Naive thymus-derived CD8-positive, alpha-beta T cell (primary cell): ENCODE measurements at places on chromosomes 12 and 14.

DNA sequence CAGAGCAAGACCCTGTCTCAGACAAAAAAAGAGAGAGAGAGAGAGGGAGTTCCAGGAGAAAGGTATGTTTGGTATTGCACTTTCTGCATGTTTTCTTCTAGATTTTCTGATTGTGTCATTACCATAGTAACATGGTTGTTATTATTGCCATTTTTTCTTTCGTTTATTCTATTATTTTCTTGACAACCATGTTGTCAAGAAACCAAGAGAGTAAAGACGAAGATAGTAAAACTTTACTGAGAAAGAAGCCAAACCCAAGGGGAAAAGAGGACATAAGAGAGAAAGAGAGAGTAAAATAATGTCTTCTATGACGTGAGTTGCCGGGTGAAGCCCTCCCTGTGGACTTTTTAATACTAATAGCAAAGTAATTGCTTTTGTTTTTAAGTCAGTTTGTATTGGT lies 1186.0 kb upstream of the SEL1L start:
- DNase-seq, result no peak

DNA sequence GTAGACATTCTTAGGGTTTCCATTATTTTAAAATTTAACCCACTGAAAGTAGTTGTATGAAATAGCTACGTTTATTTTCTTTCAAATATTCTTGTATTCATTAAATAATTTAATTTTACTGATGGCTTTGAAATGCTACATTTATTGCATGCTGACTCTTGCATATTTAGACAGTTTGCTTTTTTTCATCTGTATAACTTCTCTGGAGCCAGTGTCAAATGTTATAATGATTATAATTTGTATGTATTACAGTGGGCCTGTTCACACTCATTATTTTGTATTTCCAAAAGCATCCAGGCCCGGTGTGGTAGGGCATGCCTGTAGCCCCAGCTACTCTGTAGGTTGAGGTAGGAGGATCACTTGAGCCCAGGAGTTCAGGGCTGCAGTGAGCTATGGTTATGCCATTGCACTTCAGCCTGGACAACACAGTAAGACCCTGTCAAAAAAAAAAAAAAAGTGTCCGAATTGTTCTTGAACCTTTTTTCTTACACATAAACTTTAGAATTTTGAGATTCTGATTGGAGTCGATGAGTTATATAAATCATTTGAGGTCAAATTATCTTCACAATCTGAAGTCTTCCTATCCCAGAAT lies 905 bp downstream of the ZNF84 start:
- DNase-seq, result no peak

DNA sequence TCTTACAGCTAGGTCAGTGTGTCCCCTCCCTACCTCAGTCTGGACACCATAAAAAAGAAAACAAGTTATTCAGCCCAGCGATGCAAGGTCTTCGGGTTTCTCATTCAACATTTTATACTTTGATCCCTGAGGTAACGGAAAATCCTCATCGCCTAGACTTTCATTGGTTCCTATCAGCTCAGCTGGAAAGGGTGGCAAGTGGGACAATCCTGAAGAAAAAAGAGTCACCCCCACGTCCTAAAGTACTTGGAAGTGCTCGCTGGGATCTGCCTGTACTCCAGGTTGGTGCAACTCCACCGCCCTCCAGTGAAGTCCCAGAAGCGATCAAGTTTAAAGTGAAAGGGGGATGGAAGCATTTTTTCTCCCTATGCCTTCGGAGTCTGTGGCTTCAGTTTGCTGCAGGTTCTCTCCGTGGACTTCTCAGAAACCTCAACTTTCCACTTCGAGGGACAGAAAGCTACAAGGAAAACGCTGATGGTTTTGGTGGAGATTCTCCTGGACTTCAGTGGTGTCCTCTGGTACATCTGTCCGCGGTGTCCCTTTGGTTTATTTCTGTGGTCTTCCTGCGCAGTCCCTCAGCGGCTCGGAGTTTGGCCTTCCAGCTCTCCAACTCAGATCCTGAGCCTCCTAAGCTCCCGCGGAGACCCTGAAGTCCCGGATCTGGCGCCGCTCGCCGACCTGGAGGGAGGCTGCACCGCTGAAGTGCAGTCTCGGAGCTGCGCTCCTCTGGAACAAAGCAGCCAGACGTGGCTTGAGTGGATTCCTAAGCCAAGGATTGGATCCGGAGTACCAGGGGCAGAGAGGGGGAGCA lies 1.8 kb upstream of the LRFN5 start:
- DNase-seq, result no peak

DNA sequence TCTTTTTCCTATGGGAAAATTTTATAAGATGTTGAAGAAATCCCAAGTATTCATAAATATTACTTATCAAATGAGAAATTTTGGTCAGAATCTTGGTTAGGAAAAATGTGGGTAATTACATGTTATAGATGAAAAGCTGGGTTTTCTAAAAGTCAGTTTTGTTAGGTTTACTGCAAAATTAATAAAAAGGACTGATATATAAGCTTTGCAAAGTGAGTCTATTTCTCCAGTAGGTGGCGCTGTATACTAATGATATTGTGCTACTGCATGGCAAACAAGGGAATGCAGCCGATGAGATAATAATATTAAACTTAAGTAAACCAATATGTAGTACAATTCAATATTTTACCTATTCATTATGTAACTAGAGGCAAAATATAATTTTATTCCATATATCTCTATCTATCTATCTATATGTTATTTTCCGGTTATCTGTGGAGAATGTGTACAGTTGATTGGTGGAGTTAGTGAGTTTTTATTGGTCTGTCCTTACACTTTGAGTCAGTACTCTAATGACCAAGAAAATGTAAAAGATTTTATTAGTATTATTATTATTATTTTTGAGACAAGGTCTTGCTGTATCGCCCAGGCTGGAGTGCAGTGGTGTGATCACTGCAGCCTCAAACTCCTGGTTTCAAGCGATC lies 32.9 kb downstream of the MIPOL1 start:
- no peak for DNase-seq

GRCh38 chr14:36113341-36113740 lies 63.2 kb downstream of the PTCSC3 start:
- DNase-seq, result no peak

DNA sequence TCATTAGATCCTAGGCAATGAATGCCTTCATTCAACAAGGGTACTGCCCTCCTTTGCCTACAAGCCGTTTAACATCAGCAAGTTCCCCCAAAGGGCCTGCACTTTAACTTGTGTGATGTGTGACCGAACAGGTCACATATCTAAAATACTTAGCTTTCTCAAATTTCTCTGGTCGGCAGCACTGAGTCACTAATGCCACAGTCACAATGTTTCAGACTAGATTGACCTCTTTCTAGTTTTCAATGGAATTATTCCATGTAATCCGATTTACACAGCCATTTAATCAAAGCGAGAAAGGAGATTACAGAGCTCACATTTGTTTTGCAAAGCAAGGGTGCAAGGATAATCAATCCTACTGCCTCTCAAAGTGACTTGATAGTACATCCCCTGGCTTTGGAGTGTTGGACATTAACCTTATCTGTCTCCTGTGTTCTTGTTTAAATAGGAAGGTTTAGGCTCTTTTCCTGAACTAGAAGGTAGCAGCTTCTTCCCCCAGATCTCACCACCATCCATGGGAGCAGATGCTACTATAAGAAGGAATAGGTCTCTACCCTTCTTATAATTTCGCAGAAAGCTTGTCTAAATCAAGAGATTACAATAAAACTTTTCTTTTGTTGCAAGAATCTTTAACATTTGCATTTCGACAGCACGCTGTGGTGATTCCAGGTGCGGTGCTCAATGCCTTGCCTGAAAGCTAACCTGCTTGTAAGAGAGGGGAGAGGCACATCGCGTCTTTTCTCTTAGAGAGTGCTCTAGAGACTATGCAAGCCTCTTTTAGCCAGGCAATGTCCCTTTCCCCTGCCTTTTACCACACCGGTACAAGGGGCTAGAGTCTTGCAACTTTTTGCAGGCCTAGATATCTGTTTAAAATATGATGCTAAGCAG lies 1.8 kb downstream of the KITLG start:
- no peak for DNase-seq

- no peak for DNase-seq
Observed at GRCh38 chr14:28719130-28719529, 47.5 kb upstream of the FOXG1 start.

GRCh38 chr14:90291699-90292098 lies 35.3 kb downstream of the PSMC1 start:
- DNase-seq, result no peak

DNA sequence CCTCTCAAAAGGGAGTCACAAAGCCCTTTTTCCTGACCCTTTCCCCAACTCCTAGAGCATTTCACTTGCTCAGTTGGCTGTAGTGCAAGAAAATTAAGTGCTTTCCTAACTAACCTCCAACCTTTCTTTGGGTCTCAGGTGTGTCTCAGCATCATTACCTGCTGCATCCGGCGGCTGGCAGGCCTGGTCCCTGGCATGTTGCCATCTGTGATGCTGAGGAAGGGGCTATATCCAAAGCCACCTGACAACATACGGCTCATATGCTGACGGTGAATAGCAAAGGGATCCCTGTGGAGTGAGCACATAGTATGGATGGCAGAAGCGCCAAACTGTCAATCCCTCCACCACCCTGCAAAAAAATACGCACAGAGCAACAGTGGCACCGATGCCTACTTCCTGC lies 1.2 kb downstream of the MLF2 start:
- no peak for DNase-seq

- DNase-seq, result no peak
Observed at GRCh38 chr14:27672047-27672446, 1074.2 kb upstream of the NOVA1 start.

DNA sequence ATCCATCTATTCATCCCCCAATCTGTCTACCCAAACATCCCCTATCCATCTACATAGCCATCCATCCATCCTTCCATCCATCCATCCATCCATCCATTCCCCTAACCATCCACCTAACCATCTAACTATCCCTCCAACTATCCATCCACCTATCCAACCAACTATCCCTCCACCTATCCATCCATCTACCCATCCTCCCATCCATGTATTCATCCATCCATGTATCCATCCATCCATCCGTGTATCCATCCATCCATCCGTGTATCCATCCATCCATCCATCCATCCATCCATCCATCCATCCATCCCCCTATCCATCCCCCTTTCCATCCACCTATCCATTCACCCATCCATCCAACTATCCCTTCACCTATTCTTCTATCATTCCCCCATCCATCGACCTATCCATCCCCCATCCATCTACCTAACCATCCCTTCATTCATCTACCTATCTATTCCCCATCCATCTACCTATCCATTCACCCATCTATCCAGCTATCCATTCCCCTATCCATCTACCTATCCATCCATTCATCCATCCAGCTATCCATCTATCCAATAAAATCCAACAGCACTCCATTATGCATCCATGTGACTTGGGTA lies 131.7 kb downstream of the VRK1 start:
- no peak for DNase-seq

DNA sequence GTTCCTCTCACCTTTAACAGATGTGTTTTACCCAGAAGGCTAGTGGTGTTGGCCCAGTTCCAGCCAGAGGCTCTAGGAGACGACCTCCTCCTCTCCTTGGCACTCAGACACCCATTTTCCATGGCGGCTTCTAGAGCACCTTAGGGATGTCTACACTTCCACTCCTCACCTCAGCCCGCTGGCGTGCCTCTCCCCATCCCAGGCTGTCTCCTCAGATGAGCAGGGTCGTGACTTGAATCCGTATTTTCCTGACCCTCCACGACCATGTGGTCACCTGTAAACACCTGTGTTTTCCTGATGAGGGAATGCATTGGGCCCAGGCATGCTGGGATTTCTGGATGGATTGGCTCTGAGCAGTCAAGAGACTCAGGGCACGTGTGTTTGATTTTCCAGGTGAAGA lies 21.8 kb upstream of the RIN3 start:
- no peak for DNase-seq

GRCh38 chr12:120067084-120067869 lies 49.3 kb downstream of the RAB35 start:
- no peak for DNase-seq

DNA sequence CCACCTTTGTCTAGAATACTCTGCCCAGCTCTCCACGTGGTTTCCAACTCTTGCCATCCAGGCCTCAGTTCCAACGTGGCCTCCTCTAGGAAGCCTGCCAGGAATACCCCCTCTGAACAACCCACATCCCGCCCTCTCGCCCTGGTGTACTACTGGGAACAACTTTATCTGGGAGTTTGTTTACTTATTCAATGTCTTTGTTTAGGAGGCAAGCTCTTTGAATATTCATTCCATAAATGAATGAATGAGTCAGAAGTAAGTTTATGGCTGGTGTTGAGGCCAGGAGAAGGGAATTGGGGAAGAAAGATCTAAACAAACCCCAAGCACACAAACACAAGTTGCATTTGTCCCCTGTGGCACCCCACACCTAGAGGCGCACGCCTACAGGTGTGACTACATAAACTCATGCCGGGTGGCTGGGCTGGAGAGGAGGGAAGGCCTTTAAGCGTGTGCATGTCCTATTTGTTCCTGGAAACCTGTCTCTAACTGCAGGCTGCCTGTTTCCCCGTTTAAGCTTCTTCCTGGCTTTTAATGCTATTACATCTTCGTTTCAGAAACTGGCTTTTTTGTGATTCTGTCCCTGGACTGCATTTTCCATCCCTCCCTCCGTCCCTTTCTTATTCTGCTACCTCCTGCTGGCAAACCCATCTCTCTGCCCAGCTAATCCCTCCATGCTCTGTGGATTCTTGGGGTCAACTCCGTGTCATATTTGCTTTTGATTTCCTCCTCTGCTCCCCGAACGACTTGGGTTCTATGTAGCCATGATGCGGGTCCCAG lies 57.9 kb downstream of the FZD10 start:
- no peak for DNase-seq

- no peak for DNase-seq
Observed at GRCh38 chr12:108581311-108582227, 16.3 kb downstream of the TMEM119 start.

DNA sequence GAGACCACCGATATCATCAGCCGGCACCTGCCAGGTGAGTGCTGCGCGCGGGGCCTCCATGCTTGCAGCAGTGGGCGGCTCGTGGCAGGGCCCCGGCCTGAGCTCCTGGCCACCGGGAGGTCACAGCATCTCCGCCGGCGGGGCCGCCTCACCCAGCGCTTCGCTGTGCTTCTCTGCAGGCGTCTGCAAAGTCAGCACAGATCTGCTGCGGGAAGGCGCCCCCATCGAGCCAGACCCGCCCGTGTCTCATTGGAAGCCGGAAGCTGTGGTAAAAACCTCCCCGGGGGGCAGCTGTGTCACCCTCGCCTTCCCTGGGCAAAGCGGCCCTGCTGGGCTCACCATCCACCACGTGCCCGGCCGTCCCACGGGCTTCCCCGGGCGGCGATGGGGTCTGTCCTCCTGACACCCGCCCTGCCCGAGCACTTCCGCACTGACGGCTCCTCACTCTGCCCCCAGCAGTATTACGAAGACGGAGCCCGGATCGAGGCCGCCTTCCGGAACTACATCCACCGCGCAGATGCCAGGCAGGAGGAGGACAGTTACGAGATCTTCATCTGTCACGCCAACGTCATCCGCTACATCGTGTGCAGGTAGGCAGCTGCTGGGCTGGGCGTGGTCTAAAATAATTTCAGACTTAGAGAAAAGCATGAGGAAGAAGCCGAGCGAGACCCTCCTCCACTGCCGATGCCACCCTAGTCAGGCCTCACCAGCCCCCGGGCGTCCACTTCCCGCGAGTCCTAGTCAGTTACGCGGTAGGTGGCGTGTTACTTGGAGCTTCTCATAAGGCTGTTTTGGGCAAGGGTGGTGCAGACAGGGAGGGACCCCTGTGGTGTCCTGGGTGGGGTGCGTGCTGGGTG lies 7.1 kb downstream of the PGAM5 start:
- DNase-seq, result no peak

- no peak for DNase-seq
Observed at GRCh38 chr12:103801709-103802585, 39.1 kb downstream of the NT5DC3 start.

- DNase-seq, result no peak
Observed at GRCh38 chr12:127632461-127632860, 634.5 kb upstream of the TMEM132C start.
